ENCODE measurements at places on chromosomes 3 and 15.
A peak's percentile ranks its signal among the peaks of the same experiment; 100 is the strongest.

DNA sequence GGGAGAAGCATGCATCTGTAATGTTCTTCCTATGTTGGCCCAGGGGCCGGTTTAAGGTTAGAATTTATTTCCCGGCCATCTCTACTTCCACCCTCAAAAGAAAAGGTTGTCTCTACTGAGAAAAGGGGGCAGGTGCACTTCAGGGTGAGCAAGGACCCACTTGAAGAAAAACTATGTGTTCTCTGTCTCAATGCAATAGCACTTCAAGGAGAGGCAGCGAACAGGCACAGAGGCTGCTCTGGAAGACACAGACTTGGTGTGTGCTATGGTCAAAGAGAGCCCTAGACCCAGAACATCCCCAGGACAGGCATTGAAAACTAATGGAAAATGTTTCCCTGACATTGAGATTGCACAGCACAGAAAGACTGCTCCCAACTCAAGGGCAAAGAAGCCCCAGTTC is 7.6 kb downstream of the MINDY4B start:
- DNase-seq = no peak

DNA sequence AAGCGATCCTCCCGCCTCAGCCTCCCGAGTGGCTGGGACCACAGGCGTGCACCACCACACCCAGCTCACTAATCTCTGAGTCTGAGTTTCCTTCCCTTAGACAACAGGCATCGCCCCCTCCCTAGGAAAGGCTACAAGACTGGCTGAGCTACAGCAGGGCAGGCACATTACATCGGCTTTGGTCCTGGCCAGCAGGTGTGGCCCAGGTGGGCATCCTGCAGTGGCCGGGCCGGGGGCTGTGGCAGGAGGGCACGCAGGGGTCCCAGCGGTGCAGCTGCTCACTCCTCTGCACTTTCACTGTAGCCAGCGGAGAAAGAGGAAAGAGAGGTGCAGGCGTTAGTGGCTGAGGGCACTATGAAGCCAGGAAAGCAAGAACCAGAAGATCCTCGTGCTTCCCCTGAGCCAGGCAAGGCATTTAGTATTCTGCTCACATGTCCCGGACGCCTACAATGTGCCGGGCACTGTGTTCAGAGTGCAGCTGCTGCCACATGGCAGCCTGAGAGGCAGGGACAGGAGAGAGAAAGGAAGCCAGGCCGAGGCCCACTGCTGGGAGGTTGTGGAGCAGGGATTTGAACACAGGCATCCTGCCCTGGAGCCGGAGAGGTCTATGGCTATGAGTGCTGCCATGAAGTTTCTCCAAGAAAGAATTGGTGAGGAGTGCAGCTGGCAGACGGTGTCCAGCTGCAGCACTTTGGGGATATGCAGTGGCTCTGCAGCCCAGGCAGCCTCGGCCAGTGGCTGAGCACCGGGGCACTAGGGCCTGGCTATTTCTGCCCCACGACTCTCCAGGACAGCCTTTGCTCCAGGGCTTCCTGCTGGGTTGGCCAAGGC is 22.3 kb downstream of the GRIP2 start:
- DNase-seq = no peak

DNA sequence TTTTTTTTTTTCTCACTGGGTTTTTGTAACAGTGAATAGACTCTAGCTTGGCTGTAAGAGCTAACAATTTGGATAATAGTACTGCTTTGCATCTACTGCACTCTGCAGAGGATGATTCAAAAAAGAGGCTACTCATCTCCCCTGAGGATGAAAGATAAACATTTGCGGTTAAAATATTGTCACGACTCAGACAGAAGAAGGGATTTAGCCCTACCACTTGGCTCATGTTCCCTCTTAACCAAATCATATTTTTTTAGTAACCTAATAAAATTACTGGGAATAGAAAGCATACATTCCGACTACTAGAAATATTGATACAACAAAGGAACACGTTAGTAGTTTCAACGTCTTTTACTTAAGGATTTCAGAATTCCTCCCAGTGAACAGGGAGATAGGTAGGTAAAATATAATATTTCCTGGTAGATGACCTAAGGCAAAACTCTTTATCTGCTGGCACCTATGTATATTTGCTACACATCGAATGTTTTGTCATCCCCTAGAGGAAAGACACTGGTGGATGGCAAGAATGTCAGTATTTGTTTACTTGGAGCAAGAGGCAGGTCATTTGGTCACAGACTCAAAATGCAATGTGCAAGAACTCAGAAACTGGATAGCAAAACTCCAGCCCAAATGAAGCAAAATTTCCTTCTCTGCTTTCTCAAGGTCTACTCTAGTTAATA is 110.8 kb downstream of the GREM1 start:
- DNase-seq = no peak

- DNase-seq = peak; percentile 89
These were observed 17.0 kb downstream of the RPLP1 start for GRCh38 chr15:69469467-69470201.

- DNase-seq = no peak
These were observed 7.2 kb upstream of the BNIP2 start for GRCh38 chr15:59696332-59696731.

DNA sequence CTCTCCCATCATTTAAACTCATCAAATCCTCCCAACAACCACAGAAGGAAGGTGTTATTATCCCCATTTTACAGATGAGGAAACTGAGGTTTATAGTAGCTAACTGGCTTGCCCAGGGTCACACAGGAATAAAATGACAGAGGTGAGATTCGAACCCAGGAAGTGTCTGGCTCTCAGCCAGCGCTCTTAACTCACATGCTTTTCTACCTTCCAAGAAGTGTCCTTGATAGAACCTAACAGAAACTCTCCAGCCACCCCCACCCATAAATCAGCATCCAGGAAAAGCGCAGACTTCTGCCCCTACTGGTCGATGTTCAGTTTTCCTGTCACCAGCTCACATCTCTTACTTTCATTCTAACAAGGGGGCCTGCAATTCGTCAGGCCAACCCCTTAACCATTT is 51.7 kb downstream of the SPATA12 start:
- DNase-seq = no peak

DNA sequence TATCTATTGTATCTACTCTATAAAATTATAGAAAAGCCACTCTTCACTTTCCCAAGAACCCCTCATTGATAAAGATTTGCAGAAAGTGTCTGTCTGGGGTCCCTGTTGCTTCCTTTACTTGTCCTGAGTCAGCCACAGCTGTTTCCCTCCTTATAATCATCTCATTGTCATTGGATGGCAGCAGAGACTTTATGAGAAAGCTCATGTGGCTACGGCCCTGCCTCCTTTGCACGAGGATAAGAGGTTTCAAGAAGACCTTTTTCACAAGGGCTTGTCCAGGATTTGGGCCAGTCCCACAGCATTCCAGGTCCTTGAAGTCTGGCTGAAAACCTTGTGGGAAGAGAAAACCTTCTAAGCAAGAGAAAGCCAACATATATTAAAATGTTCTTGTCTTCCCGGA is 41.9 kb upstream of the THBS1 start:
- no peak for DNase-seq

GRCh38 chr15:93829115-93829870 is 402.1 kb upstream of the MCTP2 start:
- peak; percentile 80 for DNase-seq

DNA sequence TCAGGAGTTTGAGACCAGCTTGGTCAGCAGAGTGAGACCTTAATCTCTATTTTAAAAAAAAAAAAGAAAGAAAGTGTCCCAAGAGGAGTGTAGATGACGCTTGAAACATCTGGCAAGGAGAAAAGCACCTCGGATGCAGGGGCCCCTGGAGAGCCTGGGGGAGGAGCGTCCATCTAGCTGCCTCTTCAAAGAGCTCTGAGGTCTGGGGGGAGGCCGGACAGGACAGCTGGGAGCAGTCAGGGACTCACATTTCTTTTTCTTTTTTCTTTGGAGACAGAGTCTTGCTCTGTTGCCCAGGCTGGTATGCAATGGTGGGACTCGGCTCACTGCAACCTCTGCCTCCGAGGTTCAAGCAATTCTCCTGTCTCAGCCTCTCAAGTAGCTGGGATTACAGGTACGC is 3.3 kb upstream of the IDH2 start:
- DNase-seq = no peak

DNA sequence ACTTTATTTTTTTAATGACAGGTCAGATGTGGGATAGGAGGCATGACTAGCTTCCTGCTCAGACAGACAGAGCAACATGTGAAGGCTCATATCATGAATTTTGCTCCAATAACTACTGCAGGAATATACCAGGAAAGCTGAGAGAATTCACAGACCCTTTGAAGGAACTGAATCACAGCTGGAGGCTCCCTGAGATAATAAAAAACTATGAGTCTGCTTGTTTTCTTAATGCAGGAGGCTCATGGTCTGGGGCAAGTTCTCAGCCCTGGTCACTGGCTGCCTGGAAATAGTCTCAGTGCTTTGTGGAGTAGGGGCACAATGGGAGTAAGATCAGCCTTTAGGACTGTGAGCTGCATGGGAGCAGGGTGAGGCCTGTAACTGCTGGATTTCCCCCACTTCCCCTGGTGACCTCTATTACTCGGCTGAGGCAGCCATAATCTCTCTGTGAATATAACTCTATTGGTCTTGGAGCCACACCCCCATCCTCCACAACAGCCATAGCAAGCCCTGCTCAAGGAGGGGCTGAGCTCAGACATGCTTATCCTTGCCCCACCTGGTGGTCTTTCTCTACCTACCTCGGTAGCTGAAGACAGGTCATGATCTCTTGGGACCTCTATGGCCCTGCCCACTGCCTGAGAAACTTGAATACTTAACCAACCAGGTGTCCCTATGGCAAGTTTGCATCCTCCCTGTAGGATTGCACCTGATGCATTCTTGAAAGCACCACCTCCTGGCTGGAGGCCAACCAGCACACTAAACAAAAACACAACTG is 281.6 kb upstream of the TMCO5A start:
- DNase-seq = no peak

- DNase-seq = no peak
These were observed 36.5 kb downstream of the ATR start for GRCh38 chr3:142542054-142542453.

DNA sequence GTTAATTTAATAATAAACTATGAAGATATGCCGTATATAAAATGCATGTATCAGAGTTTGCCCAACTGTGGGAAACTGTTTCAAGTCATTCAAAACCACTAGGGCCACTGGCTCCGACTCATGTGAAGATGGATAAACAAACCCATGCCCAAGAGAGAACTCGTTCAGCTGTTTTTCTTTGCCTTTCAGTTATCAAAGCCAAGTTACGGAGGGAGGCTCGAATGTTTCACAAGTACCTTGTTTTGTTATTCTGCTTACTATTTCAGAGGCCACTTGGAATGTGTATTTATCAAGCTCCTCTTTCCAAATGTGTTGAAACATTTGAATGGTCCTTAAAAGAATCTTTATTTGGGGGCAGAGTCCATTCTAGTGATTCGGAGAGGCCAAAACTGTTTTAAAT is 82.1 kb downstream of the DUT start:
- no peak for DNase-seq

DNA sequence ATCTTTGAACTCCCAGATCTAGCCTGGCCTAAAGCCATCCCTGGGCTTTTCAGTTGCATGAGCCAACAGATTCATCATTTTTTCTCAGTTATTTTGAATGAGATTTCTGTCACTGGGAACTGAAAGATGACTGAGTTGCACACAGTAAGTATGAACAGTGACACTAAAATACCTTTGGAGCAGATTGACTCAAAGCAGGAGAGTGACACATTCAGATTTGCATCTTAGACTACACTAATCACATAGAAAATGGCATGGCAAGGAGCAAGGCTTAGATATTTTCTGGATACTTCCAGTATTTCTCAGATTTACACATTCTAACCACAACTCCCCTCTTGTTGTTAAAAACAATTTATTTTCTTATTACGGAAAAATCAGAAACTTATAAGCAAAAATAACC is 32.8 kb downstream of the SEC62 start:
- no peak for DNase-seq

DNA sequence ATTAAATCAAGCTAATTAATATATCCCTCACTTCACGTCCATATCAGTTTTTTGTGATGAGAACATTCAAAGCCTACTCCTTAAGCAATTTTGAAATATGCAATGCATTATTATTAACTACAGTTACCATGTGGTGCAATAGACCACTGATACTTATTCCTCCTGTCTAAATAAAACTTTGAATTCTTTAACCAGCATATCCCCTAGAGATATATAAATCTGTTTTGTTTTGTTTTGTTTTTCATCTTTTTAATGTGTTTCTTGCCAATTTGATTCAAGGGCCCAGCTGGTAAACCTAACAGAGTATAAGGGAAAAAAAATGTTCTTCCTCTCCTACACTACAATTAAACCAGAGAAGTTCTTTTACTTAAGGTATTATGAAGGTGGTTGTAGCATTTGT is 524.2 kb downstream of the NAALADL2 start:
- DNase-seq = no peak

DNA sequence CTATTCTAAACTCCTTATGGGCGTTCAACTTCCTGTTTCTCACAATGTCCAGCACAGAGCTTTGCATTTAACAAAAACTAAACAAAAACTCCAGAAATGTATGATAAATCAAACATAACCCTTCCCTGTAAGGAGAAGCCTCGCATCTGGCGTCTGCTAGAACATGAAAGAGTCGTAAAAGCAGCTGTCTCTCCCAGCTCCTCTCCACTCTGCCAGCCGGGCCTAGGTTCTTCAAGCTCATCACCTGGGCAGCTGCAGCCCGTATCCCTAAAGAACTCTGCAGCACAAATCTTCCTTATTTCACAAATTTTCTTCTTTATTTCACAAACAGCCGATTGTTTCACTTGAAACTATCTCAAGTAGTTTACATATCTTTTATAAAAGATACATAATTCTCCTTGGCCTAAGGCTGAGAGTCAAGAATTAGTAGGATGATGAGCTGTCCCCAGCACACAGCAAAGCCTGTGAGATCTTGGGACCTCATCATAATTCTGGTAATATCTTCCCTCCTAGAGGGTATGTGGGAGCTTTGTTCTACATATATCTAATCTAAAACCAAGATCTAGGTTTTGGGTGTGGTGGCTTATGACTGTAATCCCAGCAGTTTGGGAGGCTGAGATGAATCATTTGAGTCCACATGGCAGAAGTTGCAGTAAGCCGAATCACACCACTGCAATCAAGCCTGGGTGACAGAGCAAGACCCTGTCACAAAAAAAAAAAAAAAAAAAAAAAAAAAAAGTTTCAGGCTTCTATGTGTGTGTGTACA is 35.3 kb downstream of the ANXA2 start:
- DNase-seq = no peak

DNA sequence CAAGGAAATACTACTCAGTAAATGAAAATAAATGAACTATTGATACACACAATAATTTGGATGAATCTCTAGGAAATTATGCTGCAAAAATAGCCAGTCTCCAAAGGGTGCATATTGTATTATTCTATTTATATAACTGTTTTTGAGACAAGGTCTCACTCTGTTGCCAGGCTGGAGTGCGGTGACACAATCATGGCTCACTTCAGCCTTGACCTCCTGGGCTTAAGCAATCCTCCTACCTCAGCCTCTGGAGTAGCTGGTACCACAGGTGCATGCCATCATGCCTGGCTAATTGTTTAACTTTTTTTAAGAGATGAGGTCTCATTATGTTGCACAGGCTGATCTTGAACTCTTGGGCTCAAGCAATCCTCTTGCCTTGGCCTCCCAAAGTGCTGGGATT is 12.5 kb downstream of the KLHDC8B start:
- no peak for DNase-seq

All from retinal pigment epithelial cell (primary cell).